ENCODE measurements at places on chromosomes 7 and 10.

DNA sequence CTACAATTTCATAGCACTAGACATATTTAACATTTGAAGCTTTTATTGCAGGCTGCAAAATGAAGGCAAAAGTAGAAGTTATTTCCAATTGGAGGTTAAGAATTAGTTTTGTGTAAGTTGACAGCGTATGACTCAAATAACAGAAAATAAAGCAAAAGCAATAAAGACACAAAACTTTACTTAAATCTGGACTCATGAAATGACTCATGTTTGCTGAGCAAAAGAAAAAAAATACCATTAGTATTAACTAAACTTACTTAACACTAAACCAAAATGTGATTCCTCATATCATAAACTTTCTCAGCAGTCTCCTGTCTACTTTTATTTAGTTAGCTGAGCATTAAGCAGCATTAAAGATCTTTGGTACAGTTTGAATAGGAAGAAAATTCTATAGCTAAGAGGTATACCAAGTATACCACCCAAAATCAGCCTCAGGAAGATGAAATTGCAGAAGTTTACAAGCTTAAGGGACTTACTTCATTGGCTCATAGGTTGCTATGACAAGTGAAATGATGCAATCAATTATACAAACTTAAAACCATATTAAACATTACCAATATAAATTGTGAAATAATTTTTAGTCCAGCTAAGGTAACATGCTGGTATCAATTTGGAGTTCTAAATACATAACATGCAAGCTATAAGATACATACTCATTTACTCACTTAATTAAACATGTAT, 1131.4 kb downstream of the XPNPEP1 start:
- no peak for DNase-seq

GRCh38 chr10:122236690-122237306, 34.3 kb upstream of the BTBD16 start:
- DNase-seq: no peak

GRCh38 chr7:780516-780915, 51.8 kb upstream of the SUN1 start:
- DNase-seq: no peak

- DNase-seq: no peak
These were observed 716.5 kb downstream of the INHBA start for GRCh38 chr7:40986351-40986873.

- no peak for DNase-seq
These were observed 507 bp downstream of the SAR1A start for GRCh38 chr10:70169649-70170364.

GRCh38 chr7:138837627-138838026, 39.6 kb upstream of the ATP6V0A4 start:
- no peak for DNase-seq

- no peak for DNase-seq
These were observed 144.3 kb upstream of the TCF7L2 start for GRCh38 chr10:112805701-112806100.

- no peak for DNase-seq
These were observed 137.0 kb downstream of the GRK5 start for GRCh38 chr10:119344381-119344780.
